Endothelial cell of umbilical vein (primary cell): ENCODE measurements at places on chromosomes 16 and 17. TPM values are rescaled to one million over a fixed set of nuclear protein-coding genes. Genes with fewer than 3 reads are reported as not detected.

DNA sequence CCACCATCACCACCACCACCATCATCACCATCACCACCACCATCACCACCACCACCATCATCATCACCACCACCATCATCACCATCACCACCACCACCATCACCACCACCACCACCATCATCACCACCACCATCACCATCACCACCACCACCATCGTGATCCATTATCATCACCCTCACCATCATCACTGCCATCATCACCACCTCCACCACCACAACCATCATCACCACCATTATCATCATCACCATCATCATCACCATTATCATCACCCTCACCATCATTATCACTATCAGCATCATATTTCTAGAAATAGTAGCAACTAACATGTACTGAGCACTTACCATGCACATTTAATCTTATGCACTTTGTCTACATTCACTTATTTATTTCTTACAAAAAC, 94.9 kb downstream of the C16orf95 start:
- DNase-seq, result no peak

The PRRT2 gene
- 3.3 and 3.4 TPM in 2 replicates for polyA plus RNA-seq

DNA sequence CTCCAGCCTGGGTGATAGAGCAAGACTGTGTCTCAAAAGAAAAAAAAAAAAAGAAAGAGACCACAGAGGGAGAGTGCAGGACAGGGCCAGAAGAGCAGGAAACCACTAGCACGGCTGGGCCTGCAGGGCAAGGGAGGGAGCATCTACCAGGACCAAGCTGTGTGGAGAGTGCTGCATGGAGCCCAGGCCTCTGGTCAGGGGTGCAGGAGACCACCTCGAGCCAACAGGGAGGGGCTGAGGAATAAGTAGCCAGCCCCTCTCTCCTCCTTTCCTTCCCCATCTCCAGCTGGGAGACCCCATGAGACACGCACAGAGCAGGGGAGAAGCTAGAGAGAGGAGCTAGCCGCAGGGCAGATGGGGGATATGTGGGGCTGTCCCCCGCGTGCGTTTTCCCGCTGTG, 67.0 kb upstream of the DNAH17 start:
- no peak for DNase-seq

The TBX2 gene
- not detected in 2 replicates for polyA plus RNA-seq

- DNase-seq, result no peak
Observed at GRCh38 chr17:12566291-12566690, 99.4 kb upstream of the MYOCD start.

The KRTAP9-3 gene
- not detected in 2 replicates for polyA plus RNA-seq

DNA sequence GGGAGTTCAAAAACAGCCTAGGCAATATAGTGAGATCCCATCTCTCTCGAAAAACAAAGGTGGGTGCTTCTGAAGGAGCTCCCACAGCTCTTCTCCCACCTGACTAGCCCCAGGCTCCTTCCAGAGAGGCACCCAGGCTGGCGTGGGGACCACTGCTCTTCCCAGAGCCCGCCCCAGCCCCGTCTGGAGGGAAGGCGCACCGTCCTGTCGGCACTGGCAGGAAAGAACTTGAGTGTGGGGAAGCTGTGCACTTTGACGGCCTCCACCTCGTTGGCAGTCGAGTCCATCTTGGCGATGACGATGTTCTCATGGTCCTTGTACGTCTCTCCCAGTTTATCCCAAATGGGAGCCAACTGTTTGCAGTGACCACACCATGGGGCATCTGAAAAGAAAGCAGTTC, 10.5 kb upstream of the PPP1R27 start:
- DNase-seq, result no peak

GRCh38 chr16:2001456-2002355, 7.9 kb downstream of the ZNF598 start:
- DNase-seq, result no peak

GRCh38 chr16:73220836-73221235, 172.9 kb upstream of the ZFHX3 start:
- DNase-seq, result no peak
